CD4-positive, alpha-beta T cell treated with Interleukin-1 beta for 1 hour (primary cell): ENCODE measurements at places on chromosomes 16 and 17.

DNA sequence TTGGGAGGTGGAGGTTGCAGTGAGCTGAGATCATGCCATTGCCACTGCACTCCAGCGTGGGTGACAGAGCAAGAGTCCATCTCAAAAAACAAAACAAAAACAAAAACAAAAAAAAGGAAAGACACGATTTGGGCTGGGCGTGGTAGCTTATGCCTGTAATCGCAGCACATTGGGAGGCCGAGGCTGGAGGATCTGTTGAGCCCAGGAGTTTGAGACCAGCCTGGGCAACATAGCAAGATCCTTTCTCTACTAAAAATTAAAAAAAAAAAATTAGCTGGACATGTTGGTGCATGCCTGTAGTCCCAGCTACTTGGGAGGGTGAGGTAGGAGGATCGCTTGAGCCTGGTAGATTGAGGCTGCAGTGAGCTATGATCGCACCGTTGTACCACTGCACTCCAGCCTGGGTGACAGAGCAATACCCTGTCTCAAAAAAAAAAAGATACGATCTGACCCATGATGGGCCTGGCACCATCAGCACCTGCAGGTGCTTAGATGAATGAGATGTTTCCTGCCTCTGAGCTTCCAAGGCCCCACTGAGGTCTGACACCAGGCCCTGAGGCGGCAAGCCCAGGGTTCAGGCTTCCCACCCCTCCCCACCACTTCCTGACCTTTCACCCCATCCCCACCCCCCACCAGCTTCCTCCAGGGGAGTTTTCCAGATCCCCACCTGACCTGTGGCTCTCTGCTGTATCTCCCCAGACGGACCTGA, 21.7 kb downstream of the ATP2A1 start:
- no peak for DNase-seq

GRCh38 chr16:11742093-11742535, 543 bp downstream of the TXNDC11 start:
- DNase-seq = peak; percentile 44

- DNase-seq = no peak
These were observed 30.7 kb downstream of the SDK2 start for GRCh38 chr17:73613271-73614233.

DNA sequence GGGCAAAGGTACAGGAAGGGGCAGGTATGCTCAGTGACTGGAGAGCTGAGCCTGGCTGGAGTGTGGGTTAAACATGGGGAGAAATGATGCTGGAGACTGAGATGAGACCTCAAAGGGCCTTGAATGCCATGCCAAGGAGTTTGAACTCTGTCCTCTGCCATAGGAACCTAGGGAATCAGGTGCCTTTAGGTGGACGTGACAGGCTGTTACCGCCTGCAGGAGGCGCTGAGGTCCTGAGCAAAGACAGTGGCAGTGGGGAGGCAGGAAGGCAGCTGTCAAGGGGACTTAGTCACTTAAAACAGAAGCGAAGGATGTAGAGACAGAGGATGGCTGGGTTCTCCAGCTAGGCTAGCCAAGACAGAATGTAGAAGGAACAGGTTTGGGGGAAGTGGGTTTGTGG, 9.1 kb downstream of the PSMB3 start:
- DNase-seq = peak; percentile 35
